ENCODE measurements at places on chromosomes 2 and 18.

- no peak for DNase-seq
Observed at GRCh38 chr18:2714140-2714539, 58.6 kb downstream of the SMCHD1 start.

DNA sequence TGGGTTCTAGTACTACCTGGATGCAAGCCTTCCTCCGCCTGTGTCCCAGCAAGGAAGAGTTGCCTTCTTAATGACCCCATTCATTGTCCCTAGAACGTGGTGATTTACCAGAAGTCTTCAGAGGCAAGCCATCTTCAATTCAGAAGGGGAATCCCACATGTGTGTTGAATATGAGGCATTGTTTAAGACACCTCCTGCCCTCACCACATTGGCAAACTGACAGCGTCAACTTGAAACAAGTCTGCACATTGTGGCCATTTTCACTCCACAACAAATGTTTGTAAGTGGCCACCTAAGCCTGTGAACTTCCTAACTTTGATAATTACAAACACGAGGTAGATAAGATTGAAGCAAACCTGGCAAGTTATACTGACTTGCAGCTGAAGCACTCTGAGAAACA lies 83.7 kb downstream of the TCF7L1 start:
- no peak for DNase-seq

- DNase-seq: no peak
Observed at GRCh38 chr18:9951022-9951859, 37.4 kb downstream of the VAPA start.

DNA sequence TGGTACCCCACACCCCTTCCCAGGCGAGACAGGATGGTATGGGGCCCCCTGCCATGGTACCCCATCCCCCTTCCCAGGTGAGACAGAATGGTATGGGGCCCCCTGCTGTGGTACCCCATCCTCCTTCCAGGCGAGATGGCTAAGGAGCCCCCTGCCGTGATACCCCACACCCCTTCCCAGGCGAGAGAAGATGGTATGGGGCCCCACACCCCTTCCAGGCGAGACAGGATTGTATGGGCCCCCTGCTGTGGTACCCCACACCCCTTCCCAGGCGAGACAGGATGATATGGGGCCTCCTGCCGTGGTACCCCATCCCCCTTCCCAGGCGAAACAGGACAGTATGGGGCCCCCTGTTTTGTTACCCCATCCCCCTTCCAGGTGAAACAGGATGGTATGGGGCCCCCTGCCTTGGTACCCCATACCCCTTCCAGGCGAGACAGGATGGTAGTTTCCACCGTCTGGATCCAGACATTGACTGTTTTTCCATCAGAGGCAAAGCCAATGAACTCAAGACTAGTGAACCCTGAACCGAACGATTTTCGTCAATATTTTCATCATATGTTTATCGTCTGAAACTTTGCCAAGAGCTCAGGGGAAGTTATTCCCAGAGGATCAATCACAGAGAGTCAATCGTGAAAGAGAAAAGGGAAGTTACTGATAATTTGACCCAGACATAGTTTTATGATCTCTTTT lies 75.0 kb downstream of the MYCN start:
- no peak for DNase-seq

GRCh38 chr2:15260835-15261234 lies 300.3 kb downstream of the NBAS start:
- no peak for DNase-seq

- no peak for DNase-seq
Observed at GRCh38 chr2:239735829-239736357, 289.2 kb downstream of the NDUFA10 start.

DNA sequence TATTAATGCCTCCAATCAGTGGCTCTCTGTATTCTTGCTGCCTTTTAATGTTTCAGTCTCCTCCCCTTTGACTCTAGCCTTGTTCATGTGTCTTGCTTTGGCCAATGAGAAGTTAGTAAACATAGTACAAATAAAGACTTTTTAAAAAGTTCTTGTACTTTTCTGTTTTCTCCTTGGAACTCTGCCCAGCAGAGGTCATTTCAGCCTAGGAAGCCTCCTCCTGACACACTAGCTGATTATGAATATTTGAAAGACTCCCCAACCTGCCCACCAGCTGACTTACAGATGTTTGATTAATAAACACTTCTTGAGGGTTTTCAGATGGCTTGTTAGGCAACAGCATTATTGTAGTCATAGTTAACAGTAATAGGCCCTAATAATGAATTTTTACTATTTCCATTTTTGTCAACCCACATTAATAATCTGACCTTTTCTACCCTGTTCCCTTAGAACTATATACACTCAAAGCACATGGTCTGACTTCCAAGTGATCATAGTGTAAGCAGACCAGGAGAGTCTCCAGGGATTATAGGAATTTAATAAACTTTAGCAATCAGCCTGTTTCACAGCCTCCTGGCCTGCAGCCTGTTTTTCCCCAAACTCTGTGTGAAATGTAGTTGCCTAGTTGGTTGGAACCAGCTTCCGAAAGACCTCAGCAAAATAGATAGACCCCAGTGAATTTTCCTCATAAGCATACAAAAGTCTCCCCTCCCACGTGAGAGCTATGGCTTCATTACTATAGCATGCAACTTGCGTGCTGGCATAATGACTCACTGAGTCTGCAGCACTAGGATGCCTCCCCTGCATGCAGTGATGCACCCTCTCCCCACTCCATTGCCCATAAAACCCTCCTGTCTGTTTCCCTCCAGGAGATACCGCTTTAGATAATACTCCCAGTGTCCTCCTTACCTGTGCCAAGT lies 670.7 kb upstream of the ZNF804A start:
- no peak for DNase-seq

GRCh38 chr2:45968946-45969584 lies 317.6 kb downstream of the PRKCE start:
- no peak for DNase-seq

DNA sequence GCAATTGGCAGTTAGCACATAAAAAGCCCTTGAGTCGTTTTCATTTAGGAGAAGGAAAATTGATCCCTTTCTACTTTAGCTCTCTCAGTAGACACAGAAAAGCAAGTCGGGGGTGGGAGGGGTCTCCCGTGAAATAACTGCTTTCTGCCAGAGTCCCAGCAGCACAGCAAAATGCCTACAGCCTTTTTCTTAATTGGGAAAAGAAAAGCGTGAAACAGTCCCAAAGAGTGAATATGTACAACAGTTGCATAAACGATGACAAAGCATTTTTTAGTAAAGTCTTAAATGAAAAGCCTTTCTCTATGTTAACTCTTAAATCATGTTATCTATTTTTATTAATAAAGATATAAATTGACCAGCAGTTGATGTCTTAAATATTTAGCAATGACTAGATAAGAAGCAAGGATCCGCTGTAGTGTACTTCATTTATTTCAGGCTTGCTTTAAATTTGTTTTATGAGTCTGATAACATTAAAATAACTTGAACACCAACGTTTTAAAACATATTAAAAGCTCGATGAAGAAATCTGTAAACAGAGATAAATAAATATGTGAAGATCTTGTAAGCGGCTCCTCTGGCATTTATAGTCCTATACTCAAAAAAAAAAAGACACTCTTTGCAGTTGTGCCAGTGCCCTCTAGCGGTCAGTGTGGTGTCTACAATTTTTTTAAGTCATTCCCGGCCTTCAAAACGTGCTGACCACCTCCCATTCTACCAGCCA lies 42.3 kb upstream of the ATIC start:
- peak; percentile 38 for DNase-seq

- no peak for DNase-seq
Observed at GRCh38 chr18:63980896-63981460, 11.1 kb downstream of the SERPINB8 start.

DNA sequence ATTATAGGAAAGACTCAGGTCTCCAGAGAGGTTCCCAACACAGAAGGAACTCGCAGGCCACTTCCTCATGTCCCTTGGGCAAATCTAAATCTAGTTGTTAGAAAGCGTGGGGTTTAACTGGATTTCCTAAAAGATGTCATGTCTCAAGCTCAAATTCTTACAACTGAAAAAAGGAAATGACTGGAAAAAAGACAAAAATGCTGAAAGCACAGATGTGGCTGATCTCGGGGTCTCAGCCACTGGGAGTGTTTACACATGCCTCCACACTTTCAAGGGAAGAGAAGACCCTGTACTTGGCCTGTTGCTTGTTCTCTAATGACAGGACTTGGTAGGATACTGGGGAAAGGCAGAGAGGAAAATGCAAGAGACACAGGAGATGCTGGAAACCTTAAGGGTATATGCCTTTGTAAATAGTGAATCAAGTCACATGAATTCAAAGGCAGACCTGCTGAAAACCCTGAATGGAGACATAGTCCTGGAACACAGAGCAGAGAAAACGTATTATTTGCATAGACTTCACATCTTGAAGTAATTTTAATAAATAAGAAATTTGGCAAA lies 160.9 kb upstream of the MEIS1 start:
- DNase-seq: no peak

DNA sequence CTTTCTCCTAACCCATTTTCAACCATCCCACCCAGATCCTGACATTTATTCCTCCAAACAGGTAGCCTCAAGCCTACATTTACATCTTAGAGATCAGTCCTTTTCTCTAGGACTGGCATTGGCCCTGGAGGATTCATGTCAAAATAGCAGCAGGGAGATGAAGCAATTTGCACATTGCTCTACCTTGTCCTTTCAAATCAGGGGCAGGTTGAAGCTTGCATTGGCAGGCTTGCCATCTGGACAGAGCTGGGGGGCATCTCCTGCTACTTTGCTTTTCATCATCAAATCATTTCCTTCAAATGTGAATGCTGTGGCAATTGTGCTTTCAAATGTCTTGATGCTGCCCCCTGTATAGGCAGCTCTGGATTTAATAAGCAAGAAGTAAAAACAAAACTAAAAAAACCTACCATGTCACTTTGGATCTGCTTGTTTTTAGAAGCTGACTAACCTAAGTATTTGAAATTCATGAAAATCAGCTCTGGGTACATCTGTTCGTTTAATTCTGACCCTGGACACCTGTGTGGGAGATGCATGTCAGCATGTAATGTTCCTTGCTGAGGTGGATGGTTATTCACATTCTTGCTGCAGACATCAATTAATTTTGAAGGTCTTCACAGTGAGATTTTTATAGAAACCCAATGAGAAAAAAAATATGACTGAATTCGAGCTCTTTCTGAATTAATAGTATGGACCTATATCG lies 47.9 kb downstream of the KIF5C start:
- no peak for DNase-seq

- DNase-seq: no peak
Observed at GRCh38 chr2:143344780-143345179, 215.6 kb downstream of the ARHGAP15 start.

- DNase-seq: no peak
Observed at GRCh38 chr2:224085246-224085645, 46.2 kb upstream of the SERPINE2 start.

DNA sequence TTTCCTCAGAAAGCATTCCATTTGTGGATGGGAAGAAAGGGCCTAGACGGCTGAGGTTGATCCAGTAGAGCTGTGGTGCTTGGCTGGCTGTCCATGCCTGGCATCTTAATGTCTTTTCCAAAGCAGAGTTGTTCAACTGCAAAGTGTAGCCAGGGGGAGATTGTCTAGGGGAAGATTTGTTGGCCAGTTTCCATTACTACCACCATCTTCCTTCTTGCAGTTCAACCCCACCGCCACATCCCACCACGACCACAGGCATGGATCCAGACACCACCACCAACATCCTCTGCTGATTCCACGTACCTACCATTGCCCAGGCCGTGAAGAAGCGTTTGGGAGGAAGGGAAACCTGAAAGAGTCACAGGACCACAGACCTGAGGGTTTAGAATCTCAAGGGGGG lies 50.7 kb upstream of the HAAO start:
- DNase-seq: no peak

DNA sequence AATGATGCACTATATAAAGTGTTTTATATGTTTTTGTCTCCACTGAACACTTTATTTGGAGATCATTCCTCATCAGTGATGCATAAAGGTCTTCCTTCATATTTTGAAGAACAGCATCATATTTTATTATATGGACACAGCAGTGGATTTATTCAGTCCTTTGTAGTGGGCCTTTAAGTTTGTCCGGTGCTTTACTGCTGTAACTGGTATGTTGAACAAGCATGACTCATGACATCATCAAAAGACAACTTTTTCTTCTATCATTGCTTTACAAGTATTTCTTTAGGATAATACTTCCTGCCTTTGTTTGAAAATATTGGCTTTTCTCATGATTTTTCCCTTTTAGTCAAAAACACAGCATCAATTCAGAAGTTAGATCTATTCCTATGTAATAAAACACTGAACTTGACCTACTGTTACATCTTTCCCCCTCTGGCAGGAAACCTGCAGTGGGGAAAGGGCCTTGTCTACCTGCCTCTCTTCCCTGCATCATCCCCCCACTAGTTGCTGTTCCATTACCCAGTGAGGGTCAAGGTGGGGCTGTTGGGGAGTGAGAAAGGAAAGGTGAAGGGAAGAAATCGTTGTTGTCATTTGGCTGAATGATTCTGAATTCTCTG lies 241.2 kb downstream of the CYP26B1 start:
- DNase-seq: no peak

All from effector CD8-positive, alpha-beta T cell (primary cell).